Tibial nerve (tissue), 4 donors: ENCODE measurements at places on chromosomes 16 and 17. TPM values are rescaled to one million over a fixed set of nuclear protein-coding genes. Genes with fewer than 3 reads are reported as not detected.
A peak's percentile ranks its signal among the peaks of the same experiment; 100 is the strongest.

DNA sequence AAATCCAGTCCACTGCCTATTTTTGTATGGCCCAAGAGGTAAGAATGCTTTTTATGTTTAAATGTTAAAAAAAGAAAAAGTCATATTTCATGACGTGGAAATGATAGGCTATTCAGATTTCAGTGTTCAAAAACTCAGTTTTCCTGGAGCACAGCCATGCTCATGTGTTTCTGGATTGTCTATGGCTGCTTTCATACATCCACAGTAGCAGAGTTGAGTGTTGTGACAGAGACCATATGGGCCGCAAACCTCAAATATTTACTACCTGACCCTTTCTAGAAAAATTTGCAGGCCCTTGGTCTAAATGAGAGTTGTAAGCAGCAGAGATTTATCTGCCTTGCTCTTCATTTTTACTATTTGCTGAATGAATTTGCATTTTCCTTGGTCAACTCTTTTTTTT is 264.1 kb downstream of the CBLN1 start:
- no peak for DNase-seq
- no peak overlapping the region for H3K27ac ChIP-seq
- no peak overlapping the region for H3K4me3 ChIP-seq

DNA sequence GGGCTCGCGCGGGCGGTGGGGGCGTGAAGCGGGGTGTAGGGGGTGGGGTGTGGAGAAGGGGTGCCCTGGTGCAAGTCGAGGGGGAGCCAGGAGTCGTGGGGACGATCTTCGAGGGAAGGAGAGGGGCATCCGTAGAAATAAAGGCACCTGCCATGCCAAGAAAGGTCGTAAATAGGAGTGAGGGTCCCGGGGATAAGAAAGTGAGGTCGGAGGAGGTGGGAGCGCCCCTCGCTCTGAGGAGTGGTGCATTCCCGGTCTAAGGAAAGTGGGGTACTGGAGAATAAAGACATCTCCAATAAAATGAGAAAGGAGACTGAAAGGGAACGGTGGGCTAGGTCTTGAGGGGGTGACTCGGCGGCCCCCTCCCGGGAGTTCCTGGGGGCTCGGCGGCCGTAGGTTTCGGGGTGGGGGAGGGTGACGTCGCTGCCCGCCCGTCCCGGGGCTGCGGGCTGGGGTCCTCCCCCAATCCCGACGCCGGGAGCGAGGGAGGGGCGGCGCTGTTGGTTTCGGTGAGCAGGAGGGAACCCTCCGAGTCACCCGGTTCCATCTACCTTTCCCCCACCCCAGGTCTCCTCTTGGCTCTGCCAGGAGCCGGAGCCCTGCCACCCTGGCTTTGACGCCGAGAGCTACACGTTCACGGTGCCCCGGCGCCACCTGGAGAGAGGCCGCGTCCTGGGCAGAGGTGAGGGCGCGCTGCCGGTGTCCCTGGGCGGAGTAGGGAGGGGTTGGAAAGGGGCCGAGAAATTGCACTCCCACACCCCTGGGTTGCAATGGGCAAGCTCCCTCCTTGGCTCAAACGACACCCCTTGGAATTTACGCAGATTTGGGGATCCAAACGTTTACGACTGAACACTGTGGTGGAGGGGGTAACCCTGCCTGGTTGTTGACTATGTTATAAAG is 888 bp downstream of the CDH1 start:
- H3K4me1 ChIP-seq = no peaks in the 10 kb centered on the region
- peak overlapping the region; percentile 60 for H3K27ac ChIP-seq
- peaks cover 37% of the 10 kb centered on the region for H3K27me3 ChIP-seq
- DNase-seq = no peak
- H3K4me3 ChIP-seq = peak overlapping the region; percentile 33

DNA sequence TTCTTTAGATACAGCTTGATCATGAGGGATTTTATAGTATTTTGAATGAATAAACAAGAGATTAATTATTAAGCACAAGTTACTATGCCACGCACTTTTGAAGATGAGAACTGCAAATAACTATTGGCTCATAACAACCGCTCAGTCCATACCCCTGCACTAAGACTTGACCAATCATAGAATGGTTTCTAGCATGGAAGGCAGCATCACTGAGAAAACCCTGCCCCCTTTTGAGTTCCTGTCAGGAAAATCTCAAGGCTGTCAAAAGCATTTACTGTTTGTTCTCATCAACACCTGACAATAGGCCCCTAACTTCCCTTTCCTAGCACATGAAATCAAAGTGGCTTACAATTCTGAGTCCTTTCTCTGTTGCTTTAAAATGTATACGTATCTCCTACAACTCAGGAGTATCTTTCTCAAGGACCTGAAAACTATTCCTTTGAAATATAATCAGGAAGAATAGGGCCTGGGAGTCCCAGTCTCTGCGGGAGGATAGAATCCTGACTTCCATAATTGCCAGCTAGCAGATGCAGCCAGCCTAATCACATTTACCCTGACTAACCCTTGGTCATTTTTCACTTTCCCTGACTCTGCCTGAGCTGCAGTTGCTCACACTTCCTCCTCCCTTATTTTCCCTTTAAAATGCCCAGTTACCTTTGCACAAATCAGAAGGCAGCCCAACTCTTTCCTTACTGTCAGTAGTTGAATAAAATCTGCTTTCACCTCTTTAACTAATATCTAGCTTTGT is 9.1 kb upstream of the MMD start:
- no peak for DNase-seq
- H3K27ac ChIP-seq = peak overlapping the region; percentile 4
- peaks cover 20% of the 10 kb centered on the region for H3K4me1 ChIP-seq
- no peak overlapping the region for H3K4me3 ChIP-seq

DNA sequence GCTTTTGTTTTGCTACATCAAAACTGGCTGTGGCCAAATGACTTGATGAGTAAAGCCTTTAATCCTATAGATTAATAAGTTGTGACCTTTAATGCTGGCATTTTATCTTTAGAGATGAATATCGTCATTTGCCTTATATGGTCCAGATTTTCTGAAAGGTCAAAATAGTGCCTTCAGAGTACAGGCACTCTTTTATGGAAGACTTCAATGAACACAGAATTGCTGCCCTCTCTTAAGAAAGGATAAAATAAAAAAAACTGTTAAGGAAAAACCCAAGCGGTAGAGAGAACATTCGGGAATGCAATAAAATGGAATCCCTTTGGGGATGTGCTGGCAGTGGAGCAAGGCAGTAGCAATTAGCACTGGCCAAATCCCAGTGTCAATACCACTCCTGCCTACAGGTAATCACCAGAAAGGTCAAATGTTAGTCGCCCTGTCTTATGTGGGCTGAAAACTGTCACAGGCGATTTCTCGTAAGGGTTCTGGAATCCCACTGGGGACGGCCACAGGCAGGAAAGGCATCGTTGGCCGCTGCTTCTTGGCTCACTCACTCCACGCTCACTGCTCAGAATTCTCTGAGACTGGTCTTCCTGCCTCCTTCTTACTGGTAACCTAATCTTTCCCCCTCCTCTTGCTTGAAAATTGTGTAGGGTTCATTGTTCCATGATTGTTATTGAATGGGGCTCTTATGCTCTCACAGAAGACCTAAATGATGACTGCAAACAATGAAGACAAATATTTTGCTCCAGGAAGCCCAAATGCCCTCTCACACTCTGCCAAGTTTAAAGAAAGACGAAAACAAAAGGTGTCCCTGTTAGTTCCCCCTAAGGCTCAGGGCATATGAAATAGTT is 45.4 kb upstream of the HSBP1 start:
- no peaks in the 10 kb centered on the region for H3K4me1 ChIP-seq
- no peak for DNase-seq
- no peak overlapping the region for H3K27ac ChIP-seq

DNA sequence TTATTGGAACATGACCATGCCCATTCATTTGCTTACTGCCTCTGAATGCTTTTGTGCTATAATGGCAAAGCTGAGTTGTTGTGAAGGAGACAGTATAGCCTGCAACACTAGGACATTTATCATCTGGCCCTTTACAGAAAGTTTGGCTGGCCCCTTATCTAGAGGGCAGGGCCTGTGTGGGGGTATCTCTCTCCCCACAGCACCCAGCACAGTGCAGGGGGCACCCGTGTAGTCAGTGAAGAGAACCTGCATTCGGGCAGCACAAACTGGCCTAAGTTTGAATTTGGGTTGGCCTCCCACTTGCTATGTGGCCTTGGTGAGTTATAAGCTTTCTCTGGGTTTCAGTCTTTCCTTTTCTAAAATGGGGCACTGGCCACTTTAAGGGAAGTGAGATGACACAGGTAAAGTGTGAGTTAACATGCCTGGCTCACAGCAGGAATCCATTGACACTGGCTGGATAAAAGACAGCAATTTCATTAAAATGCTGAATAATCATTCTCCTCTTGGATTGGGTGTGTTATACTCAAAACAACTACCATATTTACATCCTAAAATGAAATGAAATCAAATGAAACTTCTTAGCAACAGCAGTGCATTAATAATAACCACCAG is 12.1 kb downstream of the UBE2O start:
- no peak for DNase-seq
- no peak overlapping the region for H3K4me3 ChIP-seq
- no peaks in the 10 kb centered on the region for H3K36me3 ChIP-seq
- no peaks in the 10 kb centered on the region for H3K27me3 ChIP-seq
- no peaks in the 10 kb centered on the region for H3K4me1 ChIP-seq

- peaks cover 17% of the 10 kb centered on the region for H3K4me1 ChIP-seq
- DNase-seq = no peak
- H3K36me3 ChIP-seq = peaks cover 67% of the 10 kb centered on the region
- no peaks in the 10 kb centered on the region for H3K27me3 ChIP-seq
- H3K4me3 ChIP-seq = no peak overlapping the region
- H3K27ac ChIP-seq = no peak overlapping the region
Observed at GRCh38 chr16:3476409-3476808, 18.9 kb downstream of the C16orf90 start.

GRCh38 chr16:19132898-19133297 is 19.1 kb downstream of the ITPRIPL2 start:
- peaks cover 71% of the 10 kb centered on the region for H3K4me1 ChIP-seq
- H3K27me3 ChIP-seq = no peaks in the 10 kb centered on the region
- no peak overlapping the region for H3K4me3 ChIP-seq
- H3K36me3 ChIP-seq = no peaks in the 10 kb centered on the region

DNA sequence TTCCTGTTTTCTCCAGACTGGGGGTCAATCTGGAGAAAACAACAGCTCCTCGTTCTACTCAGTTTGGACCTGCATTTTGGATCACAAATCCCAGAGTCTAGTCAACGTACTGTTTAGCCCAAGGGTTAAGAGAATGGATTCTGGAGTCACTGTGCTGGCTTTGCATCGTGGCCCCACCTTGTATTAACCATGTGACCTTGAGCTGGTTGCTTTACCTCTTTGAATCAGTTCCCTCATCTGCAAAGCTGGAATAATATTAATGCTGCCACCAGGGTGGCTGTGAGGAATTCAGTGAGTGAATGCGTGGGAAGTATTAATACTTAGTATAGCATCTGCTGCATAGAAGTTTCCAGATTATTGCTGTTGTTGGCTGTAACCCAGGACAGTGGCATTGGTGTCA is 11.3 kb upstream of the DHRS7C start:
- H3K36me3 ChIP-seq = no peaks in the 10 kb centered on the region
- H3K27me3 ChIP-seq = no peaks in the 10 kb centered on the region
- no peak overlapping the region for H3K27ac ChIP-seq
- no peak for DNase-seq
- no peak overlapping the region for H3K4me3 ChIP-seq

- no peaks in the 10 kb centered on the region for H3K27me3 ChIP-seq
- no peaks in the 10 kb centered on the region for H3K36me3 ChIP-seq
- H3K4me3 ChIP-seq = no peak overlapping the region
- H3K4me1 ChIP-seq = no peaks in the 10 kb centered on the region
- H3K27ac ChIP-seq = no peak overlapping the region
Observed at GRCh38 chr16:81846105-81846504, 67.0 kb downstream of the PLCG2 start.

- H3K4me1 ChIP-seq = no peaks in the 10 kb centered on the region
- H3K4me3 ChIP-seq = no peak overlapping the region
- no peak for DNase-seq
- H3K36me3 ChIP-seq = no peaks in the 10 kb centered on the region
- no peak overlapping the region for H3K27ac ChIP-seq
Observed at GRCh38 chr17:77677630-77678029, 280.9 kb upstream of the TNRC6C start.

DNA sequence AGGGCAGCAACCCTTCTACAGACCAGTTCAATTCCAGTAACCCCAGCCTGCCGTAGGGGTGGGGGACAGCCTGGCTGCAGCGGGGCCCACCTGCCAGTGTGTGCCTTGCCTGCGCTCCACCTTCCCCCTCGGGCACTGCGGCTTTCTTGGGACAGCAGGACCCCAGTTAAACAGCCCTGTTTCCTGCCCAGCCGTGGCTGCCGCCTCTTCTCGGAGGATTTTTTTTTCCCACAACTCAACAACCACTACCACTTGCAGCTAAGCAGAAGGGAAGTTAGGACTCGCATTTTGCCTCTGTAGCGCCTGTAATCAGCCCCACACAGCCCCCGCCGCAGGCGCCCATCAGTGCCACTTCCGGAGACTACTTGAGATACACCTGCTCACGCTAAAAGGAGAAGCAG is 76.1 kb downstream of the RAI1 start:
- H3K27ac ChIP-seq = no peak overlapping the region
- no peaks in the 10 kb centered on the region for H3K36me3 ChIP-seq
- no peaks in the 10 kb centered on the region for H3K27me3 ChIP-seq
- no peak overlapping the region for H3K4me3 ChIP-seq
- DNase-seq = no peak

- no peaks in the 10 kb centered on the region for H3K36me3 ChIP-seq
- H3K27ac ChIP-seq = no peak overlapping the region
- H3K4me1 ChIP-seq = no peaks in the 10 kb centered on the region
Observed at GRCh38 chr16:82580298-82580890, 46.4 kb upstream of the CDH13 start.

DNA sequence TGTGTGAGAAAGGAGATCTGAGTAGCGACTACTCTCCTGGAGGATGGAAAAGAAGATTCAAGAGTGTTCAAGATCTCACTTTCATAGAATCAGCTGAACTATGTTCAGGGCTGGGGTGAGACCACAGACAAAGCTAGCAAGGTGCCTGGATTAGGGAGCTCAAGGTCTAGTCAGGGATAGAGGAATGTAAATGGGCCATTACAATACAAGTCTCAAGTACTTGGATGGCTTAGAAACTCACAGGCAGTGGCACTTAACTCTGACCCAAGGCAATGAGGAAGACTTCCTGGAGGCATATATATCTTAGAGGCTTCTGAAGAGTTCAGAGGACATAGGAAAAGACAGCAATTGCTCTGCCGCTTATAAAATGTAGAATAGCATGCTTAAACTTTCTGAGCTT is 184.9 kb upstream of the CDH11 start:
- no peaks in the 10 kb centered on the region for H3K27me3 ChIP-seq
- DNase-seq = no peak
- H3K4me3 ChIP-seq = no peak overlapping the region
- no peaks in the 10 kb centered on the region for H3K4me1 ChIP-seq

The CMTM4 gene
- total RNA-seq = 18.8 TPM

The TPPP3 gene
- total RNA-seq = 12.9 TPM

The MYH2 gene
- total RNA-seq = not detected

The AOC3 gene
- 51.6 TPM for total RNA-seq

The SSTR5 gene
- not detected for total RNA-seq

The SDR42E2 gene
- not detected for total RNA-seq

The USP43 gene
- total RNA-seq = 0.22 TPM

The KRT34 gene
- total RNA-seq = not detected

The METTL23 gene
- 27.8 TPM for total RNA-seq

The LIMD2 gene
- total RNA-seq = 40.2 TPM

The SCPEP1 gene
- total RNA-seq = 53.0 TPM

The MED31 gene
- total RNA-seq = 8.7 TPM

The PRR35 gene
- not detected for total RNA-seq

The OTOA gene
- 1.3 TPM for total RNA-seq

The PRKCB gene
- total RNA-seq = 2.7 TPM

The TMEM235 gene
- total RNA-seq = not detected

The PLD2 gene
- total RNA-seq = 63.0 TPM

The UNC119 gene
- 21.0 TPM for total RNA-seq

The TEX19 gene
- total RNA-seq = not detected
